T-cell (primary cell): ENCODE measurements at places on chromosomes 5 and 9. TPM values are rescaled to one million over a fixed set of nuclear protein-coding genes. Genes with fewer than 3 reads are reported as not detected.

GRCh38 chr9:108963459-108964143, 29.4 kb downstream of the ABITRAM start:
- no peak overlapping the region for H3K27ac ChIP-seq
- H3K27me3 ChIP-seq, result no peaks in the 10 kb centered on the region
- H3K36me3 ChIP-seq, result no peaks in the 10 kb centered on the region
- no peak for DNase-seq
- no peak overlapping the region for H3K4me3 ChIP-seq

DNA sequence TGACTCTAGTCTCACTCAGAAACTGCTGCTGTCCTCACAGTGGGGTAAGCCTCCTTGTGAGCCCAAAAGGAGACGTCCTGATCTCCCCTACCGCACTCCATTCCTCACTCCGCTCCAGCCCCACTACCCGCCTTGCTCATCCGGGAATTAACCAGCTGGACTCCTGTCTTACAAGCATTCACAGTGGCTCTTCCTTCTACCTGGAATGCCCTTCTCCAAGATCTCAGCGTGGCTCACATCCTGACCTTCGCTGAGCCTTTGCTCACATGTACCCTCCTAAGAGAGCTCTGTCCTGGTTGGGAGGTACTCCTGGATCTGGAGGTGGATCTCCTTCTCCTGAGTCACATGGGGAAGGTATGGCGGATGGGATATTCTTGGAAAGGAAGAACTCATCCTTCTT, 10.7 kb upstream of the KLF9 start:
- no peak overlapping the region for H3K27ac ChIP-seq
- no peaks in the 10 kb centered on the region for H3K27me3 ChIP-seq

GRCh38 chr5:143588933-143589662, 185.6 kb upstream of the NR3C1 start:
- no peak overlapping the region for H3K4me3 ChIP-seq
- H3K27ac ChIP-seq, result no peak overlapping the region
- no peak for DNase-seq
- no peaks in the 10 kb centered on the region for H3K27me3 ChIP-seq
- H3K36me3 ChIP-seq, result no peaks in the 10 kb centered on the region

Gene CRHBP
- 1.2 TPM for total RNA-seq

GRCh38 chr5:40391642-40392041, 288.1 kb upstream of the PTGER4 start:
- H3K4me3 ChIP-seq, result no peak overlapping the region
- no peaks in the 10 kb centered on the region for H3K27me3 ChIP-seq
- H3K36me3 ChIP-seq, result no peaks in the 10 kb centered on the region
- no peak for DNase-seq
- H3K27ac ChIP-seq, result no peak overlapping the region

DNA sequence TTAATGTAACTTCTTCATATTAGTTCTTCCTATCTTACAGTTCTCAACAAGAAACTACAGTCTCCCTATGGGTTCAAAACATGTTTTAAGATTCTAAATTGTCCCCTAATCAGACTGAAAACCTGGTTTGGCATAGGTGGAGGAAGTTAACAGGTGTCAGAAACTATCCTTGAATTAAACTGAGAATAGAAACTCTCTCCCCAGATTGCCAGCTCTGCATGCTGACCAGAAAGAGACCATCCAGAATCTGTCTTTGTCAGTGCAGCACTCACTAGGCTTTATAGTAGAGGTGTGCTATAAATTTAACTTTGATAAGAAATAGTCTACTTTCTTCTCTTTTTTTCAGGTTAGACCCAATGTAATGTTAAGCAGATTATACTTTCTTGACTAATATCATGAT, 63.8 kb downstream of the BNC2 start:
- no peaks in the 10 kb centered on the region for H3K27me3 ChIP-seq
- DNase-seq, result no peak
- no peak overlapping the region for H3K27ac ChIP-seq
- H3K4me1 ChIP-seq, result no peaks in the 10 kb centered on the region

DNA sequence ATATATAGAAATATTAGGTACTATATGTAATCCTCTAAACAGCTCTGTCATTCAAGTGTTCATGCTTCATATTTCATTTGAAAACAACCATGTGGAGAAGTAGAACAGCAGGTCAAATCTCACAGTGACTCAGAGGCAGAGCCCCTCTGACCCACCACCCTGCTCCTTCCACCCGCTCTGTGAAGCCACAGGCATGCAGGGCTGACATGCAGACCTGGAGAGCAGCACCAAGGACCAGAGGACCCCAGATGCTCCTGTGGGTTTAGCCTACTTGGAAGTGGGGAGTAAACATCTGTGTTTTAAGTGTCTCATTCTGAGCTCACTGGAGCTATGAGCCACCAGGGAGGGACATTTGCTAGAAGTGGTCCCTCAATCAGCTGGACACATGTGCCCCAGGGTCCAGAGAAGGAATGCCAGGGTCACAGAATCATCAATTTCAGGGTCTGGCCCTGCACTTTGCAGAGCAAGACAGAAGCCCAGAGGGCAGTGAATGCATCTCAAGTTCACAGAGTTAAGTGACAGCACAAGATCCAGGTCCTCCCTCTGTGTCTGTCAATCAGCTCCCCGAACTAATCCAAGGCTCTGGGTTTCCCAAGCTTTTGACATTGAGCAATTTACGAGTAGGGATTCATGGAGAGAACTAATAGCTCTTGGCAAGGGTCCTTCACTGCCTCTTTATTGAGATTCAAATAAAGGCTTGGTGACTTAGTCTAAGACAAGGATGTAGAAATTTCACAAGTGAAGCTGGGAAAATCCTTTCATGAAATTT, 441.1 kb downstream of the SEMA5A start:
- H3K36me3 ChIP-seq, result no peaks in the 10 kb centered on the region
- no peak overlapping the region for H3K4me3 ChIP-seq

Gene SOX30
- 0.13 TPM for total RNA-seq

Gene ST6GALNAC4
- 35.1 TPM for total RNA-seq

DNA sequence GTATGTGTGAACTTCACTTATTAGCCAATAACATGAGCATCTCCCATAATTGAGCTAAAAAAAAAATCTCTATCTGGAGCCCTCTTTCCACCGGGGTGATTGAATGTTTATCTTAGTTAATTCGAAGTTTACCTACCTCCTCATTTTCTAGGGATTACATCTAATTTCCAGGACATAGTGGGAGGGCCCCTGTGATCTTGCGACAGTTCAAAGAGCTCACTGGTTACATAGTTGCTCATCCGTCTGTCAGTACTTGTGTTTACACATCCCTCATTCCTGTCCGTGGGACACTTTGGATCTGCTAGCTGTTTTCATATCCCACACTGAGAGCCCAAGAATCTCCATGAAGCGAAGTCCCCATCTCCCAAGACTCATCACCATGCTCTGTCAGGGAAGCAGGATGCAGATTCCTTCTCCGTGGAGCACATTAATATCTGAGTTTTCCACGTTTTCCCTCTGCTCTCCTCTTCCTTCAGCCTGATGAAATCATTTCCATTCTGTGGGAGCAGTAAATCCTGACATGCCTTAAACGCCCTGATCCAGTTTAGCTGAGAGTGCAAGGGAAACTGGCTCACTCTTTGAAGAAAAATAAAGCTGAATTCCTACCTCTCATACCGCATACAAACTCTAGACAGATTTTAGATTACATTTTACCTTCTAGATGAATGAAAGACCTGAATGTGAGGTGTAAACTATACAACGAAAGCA, 10.2 kb upstream of the SFXN1 start:
- H3K4me3 ChIP-seq, result no peak overlapping the region
- no peak for DNase-seq
- H3K4me1 ChIP-seq, result peaks cover 7% of the 10 kb centered on the region
- no peaks in the 10 kb centered on the region for H3K27me3 ChIP-seq
- no peaks in the 10 kb centered on the region for H3K36me3 ChIP-seq
- no peak overlapping the region for H3K27ac ChIP-seq

DNA sequence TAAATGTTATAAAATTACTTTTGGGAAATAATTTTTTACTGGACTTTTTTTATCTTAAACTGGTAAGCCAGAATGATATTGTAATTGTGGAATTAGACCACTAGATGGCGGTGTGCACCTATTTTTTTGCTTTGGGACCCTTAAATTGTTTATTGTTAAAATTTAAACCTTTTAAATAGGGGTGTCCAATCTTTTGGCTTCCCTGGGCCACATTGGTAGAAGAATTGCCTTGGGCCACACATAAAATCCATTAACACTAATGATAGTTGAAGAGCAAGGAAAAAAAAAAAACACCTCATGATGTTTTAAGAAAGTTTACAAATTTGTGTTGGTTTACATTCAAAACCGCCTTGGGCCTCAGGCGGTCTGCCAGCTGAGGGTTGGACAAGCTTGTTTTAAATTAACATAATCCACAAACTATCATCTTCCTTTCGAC, 28.4 kb upstream of the GADD45G start:
- H3K27ac ChIP-seq, result no peak overlapping the region
- DNase-seq, result no peak
- H3K27me3 ChIP-seq, result peaks cover 23% of the 10 kb centered on the region
- no peaks in the 10 kb centered on the region for H3K36me3 ChIP-seq

DNA sequence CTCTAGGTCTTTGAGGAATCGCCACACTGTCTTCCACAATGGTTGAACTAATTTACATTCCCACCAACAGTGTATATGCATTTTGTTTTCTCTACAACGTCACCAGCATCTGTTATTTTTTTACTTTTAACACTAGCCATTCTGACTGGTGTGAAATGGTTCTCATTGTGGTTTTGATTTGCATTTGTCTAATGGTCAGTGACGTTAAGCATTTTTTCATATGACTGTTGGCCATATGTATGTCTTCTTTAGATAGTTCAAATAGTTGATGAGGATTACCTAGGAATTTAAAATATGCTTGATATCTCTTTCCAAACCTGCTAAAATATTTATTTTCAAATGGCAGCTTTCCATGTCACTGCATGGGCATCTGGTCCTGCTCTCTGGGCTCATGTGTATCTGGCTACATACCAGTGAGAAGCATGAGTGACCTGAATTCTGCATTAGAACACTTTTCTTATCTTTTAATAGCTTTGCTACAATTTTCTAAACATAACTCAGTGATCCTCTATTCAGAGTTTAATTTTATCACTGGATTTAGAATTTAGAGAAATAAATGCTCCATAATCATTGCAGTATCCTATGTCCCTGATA, 95.8 kb upstream of the ADAMTS16 start:
- H3K36me3 ChIP-seq, result no peaks in the 10 kb centered on the region
- no peak for DNase-seq

GRCh38 chr9:111610845-111611244, 11.4 kb upstream of the PTGR1 start:
- no peaks in the 10 kb centered on the region for H3K27me3 ChIP-seq
- no peak overlapping the region for H3K4me3 ChIP-seq
- H3K27ac ChIP-seq, result no peak overlapping the region
- H3K4me1 ChIP-seq, result no peaks in the 10 kb centered on the region
- no peaks in the 10 kb centered on the region for H3K36me3 ChIP-seq
- no peak for DNase-seq

DNA sequence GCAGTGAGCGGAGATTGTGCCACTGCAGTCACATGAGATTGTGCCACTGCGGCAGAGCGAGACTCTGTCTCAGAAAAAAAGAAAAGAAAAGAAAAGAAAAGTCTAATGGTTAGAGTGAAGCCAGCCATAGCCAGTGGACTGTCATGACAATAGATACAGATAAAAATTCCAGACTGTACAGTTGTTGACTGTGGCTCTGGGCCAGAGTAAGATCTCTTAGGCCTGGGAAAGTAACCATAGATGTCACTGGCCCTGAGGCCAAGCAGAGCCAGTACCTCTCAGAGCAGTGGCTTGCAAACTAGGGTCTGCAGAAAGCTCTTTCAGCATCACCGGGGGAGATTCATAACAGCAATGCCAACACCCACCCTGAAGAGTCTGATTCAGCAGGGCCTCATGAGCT, 44.1 kb upstream of the SUB1 start:
- H3K4me3 ChIP-seq, result no peak overlapping the region
- H3K36me3 ChIP-seq, result no peaks in the 10 kb centered on the region
- H3K27me3 ChIP-seq, result no peaks in the 10 kb centered on the region
- DNase-seq, result no peak
- H3K4me1 ChIP-seq, result no peaks in the 10 kb centered on the region
- H3K27ac ChIP-seq, result no peak overlapping the region

Gene SQSTM1
- total RNA-seq, result 220 TPM

GRCh38 chr5:118327389-118327788, 661.0 kb downstream of the DTWD2 start:
- no peaks in the 10 kb centered on the region for H3K4me1 ChIP-seq
- H3K27ac ChIP-seq, result no peak overlapping the region
- no peaks in the 10 kb centered on the region for H3K27me3 ChIP-seq

GRCh38 chr5:118193194-118193905, 795.0 kb downstream of the DTWD2 start:
- no peak for DNase-seq
- H3K27me3 ChIP-seq, result no peaks in the 10 kb centered on the region
- no peak overlapping the region for H3K4me3 ChIP-seq
- no peak overlapping the region for H3K27ac ChIP-seq
- H3K4me1 ChIP-seq, result no peaks in the 10 kb centered on the region

DNA sequence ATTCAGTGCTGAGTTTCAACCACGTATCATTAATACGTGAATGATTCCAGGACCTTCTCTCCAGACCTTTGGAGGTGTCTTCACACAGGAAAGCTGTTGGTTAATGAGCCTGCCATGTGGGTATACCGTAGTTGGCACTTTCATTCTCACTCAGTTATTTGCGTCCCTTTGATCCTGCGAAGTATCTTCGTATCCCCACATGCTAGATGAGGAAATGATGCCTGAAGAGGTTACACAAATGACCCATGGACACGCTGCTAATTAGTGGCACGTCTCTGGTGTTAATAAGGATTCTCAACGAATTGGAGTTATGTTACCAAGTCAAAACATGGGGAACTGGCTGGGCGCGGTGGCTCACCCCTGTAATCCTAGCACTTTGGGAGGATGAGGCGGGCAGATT, 65.7 kb upstream of the GNE start:
- DNase-seq, result no peak
- no peaks in the 10 kb centered on the region for H3K27me3 ChIP-seq
- H3K4me3 ChIP-seq, result no peak overlapping the region
- H3K27ac ChIP-seq, result no peak overlapping the region
- H3K4me1 ChIP-seq, result no peaks in the 10 kb centered on the region
